ENCODE measurements at places on chromosomes 13 and 19.

DNA sequence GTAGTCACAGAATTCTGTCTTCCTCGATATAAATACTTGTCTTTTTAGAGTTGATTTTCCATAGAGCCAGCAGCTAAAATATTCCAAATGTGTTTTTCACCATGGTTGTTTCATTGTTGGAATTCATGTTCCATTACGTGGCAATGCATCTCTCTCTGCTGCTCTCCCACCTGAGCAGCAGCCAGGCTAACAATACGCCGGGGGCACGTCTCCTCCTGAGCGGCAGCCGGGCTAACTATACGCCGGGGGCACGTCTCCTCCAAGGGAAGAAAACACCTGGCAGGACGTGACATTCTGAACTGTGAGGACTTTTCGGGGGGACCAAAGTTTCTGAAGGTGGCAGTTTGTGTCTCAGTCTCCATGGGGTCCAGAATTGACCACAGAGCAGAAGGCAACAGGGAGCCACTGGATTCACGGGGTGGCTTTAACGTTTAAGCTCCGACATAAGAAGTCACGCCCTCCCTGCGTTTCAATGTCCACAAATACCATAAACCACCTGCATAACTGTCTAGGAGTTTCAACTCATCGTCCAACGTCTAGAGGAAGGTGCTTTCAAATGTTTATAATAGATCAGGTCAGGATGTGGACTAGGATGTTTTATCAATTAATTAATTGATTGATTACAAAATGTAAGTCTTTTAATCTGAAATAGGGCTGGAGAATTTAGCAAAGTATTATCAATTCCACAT, 15.1 kb downstream of the PLPP2 start:
- no peak for DNase-seq

GRCh38 chr19:32233091-32233490, 112.3 kb upstream of the ZNF507 start:
- DNase-seq, result no peak

GRCh38 chr13:77033717-77034302, 6.9 kb upstream of the FBXL3 start:
- DNase-seq, result no peak

DNA sequence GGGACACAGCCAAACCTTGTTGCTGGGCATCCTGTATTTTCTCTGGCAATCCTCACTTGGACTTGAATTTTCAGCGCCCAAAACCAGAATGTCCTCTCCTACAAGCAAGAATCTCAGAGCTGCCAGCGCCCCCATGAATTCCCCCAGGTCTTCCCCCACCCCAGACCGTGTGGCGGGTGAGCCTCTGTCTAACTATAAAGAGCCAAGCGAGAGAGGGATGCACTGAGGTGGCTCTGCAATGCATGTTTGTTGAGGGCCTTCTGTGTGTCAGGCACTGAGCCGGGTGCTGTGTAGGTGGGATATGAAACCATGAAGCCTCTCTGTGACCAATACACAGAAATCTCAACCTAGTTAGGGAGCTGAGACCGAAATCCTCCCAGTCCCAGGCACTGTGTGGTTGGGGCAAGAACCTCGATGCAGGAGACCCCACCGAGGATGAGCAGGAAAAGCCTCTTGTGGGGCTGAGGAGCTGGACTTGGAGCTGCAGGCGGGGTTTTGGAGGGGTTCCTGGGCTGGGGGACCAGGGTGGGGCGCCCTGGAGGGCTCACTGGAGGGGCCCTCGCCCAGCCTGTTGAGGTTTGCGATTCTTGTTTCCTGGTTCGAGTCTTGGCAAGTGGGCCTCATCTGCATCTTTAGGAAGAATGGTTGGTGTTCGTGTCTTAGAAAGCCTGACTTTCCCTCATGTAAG, 12.4 kb upstream of the PROZ start:
- peak; percentile 46 for DNase-seq

GRCh38 chr13:43214124-43214523, 190.7 kb downstream of the DNAJC15 start:
- no peak for DNase-seq

GRCh38 chr19:52296400-52296772, 583 bp upstream of the ZNF480 start:
- DNase-seq, result no peak

GRCh38 chr19:14830702-14831101, 4.3 kb downstream of the OR7A5 start:
- DNase-seq, result no peak

- no peak for DNase-seq
These were observed 2.1 kb downstream of the TRIM13 start for GRCh38 chr13:49998714-49999624.

GRCh38 chr19:3844596-3844995, 24.2 kb downstream of the ZFR2 start:
- no peak for DNase-seq

GRCh38 chr13:51542346-51543242, 41.7 kb upstream of the WDFY2 start:
- DNase-seq, result no peak

DNA sequence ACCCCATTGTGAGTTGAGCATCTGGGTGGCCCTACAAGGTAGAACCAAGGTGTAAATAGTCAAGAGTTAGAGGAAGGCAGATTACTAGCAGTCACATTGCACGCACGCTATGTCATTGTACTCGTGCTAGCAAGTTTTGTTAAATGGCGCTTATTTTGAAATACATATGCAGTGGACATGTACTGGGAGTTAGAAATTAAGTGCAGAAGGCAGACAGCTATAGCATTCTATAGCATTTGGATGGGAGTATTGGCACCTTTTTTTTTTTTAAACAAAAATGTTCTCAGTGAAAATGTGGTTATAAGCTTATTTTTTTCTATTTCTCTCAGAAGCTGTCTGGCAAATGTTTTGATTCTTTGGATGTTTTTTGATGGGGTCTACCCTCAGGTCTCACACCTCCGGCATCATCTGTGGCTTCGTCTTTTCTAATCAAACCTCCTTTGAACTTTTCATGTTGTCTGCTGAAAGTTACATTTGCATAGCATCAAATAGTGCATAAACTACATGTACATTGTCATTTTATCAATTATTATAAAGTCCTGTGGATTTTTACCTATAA, 68.1 kb downstream of the ARHGEF7 start:
- DNase-seq, result no peak

- DNase-seq, result no peak
These were observed 601.8 kb downstream of the SLITRK6 start for GRCh38 chr13:85197431-85197830.

- no peak for DNase-seq
These were observed 195.3 kb downstream of the NHLRC3 start for GRCh38 chr13:39233519-39233918.

DNA sequence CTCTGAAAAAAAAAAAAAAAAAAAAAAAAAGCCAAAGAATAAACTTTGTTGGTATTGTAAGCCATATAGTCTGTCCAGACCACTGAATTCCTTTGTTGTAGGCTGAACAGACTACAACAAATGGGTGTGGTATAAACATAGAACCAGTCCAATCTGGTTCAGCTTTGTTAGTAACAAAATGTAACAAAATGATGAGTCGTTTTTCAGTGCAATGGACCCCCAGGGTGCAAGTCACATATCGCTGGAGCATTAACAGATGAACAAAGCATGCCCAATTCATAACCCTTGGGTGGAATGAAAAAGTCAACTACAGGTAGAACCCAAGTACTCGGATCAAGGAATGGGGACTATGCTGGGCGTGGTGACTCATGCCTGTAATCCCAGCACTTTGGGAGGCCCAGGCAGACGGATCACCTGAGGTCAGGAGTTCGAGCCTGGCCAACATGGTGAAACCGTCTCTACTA, 13.6 kb upstream of the FCHO1 start:
- no peak for DNase-seq

DNA sequence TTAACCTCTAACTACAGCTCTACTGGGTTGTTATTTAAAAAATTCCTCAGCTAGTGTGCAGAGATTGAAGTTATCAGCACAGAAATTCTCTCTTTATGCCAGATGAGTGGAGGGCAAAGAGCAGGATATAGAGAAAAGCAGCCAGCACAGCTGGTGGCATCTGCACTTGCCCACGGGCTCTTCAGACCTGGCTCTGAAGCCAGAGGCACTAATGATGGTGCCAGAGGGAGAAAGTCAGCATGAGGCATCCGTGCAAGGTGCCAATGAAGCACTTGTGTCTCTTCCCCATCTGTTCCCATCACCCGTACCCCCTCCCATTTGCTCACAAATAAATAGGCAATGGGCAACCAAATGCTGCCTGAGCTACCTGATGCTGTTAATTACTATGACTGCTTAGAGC, 138.9 kb downstream of the OLFM4 start:
- no peak for DNase-seq

- DNase-seq, result no peak
These were observed 45.2 kb upstream of the URI1 start for GRCh38 chr19:29896802-29897201.

- DNase-seq, result no peak
These were observed 37.5 kb upstream of the TM9SF2 start for GRCh38 chr13:99463646-99464397.

DNA sequence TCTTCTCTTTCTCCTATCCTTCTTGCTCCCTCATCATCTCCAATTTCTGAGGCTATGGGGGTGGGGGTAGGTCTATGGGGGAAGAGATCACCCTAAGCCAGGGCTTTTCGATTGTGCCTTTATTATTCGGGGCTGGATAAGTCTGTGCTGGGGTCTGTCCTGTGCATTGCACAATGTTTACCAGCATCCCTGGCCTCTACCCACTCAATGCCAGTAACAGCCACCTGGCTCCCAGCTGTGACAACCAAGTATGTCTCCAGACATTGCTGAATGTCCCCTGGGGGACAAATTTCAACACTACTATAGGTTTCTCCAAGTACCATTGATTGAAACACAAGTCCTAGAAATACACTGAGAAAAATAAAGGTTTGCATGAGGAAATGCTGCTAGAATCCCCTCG, 13.2 kb downstream of the CBY2 start:
- no peak for DNase-seq

All from posterior vena cava (tissue), 2 donors.